ENCODE measurements at places on chromosomes 3 and 15.

GRCh38 chr3:89260721-89261120, 153.3 kb downstream of the EPHA3 start:
- DNase-seq = no peak

- peak; percentile 78 for DNase-seq
Measured at GRCh38 chr15:79970624-79971434, at the start of gene BCL2A1. Gene BCL2A1, minus strand, starts transcription at chr15:79971196. Its CDS starts 77 bp downstream, at chr15:79971119.

GRCh38 chr3:141652349-141652748, 85.7 kb upstream of the RNF7 start:
- DNase-seq = no peak

GRCh38 chr3:123294296-123294938, 92.7 kb downstream of the SEC22A start:
- DNase-seq = no peak

DNA sequence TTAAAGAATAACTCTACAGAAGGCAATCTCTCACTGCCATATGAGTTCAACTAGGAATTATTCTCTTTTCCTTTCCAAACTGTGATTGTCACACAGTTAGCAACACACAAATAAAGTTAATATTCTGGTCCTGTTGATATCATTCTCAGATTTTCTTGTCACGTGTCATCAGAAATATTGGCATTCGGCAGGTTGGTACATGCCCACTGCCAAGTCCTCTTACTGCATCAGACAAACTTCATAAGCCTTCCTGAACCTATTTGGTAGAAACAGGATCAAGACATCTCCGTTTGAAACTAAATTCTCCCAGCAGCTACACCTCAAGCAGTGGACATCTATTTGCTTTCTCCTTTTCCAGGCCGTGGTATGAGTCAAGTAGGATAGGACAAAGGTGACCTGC, 177.9 kb upstream of the SOX2 start:
- no peak for DNase-seq

GRCh38 chr3:172644258-172644657, 66.6 kb downstream of the NCEH1 start:
- no peak for DNase-seq

GRCh38 chr3:33663042-33663441, 55.0 kb downstream of the CLASP2 start:
- DNase-seq = no peak

GRCh38 chr3:27289769-27290413, 79.3 kb downstream of the NEK10 start:
- no peak for DNase-seq

DNA sequence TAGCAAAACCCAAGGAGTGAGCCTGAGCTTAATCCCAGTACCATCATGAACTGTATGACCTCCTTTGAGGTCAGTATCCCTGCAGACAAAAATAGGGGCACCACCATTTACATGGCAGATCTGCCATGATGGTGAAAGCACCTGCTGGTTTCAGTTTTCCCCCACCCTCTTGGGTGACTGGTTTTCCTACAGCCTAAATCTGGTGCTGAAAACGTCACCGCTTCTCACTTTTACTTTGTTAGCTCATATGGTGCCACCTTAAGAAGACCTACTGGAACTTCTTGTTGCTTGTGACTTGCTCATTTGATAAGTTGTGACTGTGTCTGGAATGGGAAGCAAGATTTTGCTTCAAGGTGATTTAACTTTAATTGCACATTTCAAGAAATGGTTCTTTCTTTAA, 5.1 kb downstream of the PPP1R2 start:
- DNase-seq = peak; percentile 64

DNA sequence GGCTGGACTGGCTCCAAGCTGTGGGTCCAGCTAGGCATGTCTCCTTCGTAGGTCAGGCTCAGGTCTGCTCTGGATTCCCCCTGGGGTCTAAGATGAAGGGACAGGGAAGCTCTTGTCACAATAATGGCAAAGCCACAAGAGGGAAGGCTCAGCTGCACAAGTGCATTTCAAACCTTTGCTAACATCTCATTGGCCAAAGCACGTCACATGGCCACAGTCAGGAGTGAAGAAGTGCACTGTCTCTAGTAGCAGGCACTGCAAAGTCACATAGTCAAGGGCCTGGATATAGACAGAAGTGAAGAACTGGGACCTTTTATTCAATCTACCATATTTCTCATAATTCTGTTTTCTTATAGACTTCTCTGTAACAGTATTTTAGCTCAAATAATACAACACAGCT, 20.1 kb downstream of the DLEC1 start:
- DNase-seq = no peak

GRCh38 chr3:15063238-15063637, 1.9 kb downstream of the MRPS25 start:
- no peak for DNase-seq

- no peak for DNase-seq
Measured at GRCh38 chr15:69648775-69649735, 196.4 kb downstream of the RPLP1 start.

DNA sequence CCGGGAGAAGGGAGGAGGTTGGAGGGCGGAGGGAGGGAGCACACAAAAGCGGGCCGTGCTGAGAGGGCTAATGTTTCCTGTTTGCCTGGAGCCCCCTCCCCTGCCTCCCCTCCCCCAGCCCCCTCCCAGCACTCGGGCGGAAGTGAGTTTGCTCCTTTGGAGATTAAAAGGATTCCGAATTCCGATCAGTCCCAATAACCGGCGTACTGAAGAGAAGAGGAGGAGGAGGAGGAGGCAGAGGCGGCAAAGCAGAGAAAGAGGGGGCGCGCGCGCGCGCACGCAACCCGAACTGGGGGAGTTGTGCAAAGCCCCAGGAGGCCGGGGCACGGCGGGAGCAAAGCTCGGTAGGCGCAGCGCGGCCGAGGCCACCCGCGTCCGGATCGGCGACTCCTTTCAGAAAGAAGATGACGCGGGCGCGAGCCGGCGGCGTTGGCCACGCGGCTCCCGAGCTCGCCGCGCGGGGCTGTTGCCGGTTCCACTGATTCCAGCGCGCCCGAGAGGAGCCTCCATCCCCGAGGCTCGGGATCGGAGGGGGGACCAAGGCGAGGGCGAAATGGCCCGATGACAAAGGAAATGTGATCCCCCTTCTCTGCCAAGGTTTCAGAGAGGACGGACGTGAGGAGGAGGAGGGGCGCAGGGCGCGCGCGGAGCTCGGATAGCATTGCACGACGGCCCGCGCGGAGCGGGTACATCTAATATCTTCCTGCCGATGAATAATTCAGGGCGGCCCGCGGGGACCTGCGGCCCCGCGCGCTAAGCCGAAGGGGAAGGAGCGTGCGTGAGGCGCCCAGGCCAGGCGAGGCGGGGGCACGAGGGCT, 1.1 kb upstream of the TRIM71 start:
- DNase-seq = no peak

- no peak for DNase-seq
Measured at GRCh38 chr3:151761581-151761980, 27.9 kb downstream of the AADACL2 start.

DNA sequence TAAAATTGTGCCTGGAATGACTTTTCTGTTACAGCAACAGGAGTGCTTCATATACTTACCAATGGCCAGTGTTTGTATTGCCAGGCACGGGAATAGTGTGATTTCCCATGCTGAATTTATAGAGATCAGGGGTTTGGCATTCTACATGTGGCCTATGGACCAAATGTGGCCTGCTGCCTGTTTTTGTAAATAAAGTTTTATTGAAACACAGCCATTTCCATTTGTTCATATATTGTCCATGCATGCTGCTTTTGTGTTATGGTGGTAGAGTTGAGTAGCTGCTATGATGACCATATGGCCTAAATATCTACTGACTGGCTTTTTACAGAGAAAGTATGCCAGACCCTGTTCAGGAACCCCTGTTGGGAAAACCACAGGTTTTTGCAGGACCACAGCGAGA, 55.6 kb downstream of the SLCO3A1 start:
- DNase-seq = no peak

Data from CD4-positive, alpha-beta T cell treated with Interleukin-4 for 1 hour (primary cell).